Tongue (tissue), 3 donors: ENCODE measurements at places on chromosomes 5 and 9. TPM values are rescaled to one million over a fixed set of nuclear protein-coding genes. Genes with fewer than 3 reads are reported as not detected.

GRCh38 chr9:7756088-7756487, 43.5 kb downstream of the DMAC1 start:
- no peak for DNase-seq

- DNase-seq = peak; percentile 67
Measured at GRCh38 chr5:180178531-180179441, 30.2 kb downstream of the RASGEF1C start.

IRGM gene
- total RNA-seq = not detected

GRCh38 chr9:83285445-83286225, 222.7 kb upstream of the RASEF start:
- peak; percentile 94 for DNase-seq

- peak; percentile 48 for DNase-seq
Measured at GRCh38 chr9:121658166-121658565, 6.7 kb downstream of the DAB2IP start.
